ENCODE measurements at places on chromosomes 3 and 15.
A peak's percentile ranks its signal among the peaks of the same experiment; 100 is the strongest.

DNA sequence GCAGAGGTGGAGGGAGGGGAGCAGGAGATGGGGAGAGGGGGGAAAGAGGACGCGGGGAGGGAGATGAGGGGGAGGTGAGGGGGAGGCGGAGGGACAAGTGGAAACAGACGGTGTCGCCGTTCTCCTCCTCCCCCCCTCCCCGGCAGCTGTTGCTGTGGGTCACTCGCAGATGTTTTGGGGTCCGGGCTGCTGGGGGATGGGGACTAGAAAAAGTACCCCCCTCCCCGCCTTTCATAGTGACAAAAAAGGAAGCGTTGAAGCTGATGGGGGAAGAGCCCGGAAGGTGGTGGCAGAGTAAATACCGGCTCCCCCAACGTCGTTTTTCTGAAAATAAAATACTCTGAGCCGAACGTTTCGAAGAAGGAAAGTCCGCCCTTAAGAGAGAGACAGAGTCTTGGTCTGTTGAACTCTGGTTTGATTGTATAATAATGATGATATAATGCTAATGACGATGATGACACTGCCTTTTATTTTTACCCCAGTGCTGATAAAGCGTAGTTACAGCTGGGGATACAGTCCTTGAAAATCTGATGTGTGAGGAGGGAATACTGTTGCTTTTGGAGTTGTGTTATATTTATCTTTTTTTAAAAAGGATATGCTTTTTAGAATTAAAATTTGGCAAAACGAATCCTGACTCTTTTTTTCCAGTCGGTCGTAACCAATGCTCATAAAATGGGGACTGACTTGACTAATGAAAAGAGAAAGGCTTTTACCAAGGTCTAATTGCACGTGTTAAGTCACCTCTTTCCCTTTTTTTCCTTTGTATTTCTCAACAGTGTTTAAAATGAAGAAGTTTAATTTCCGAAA lies 993 bp downstream of the STXBP5L start:
- no peak for DNase-seq

DNA sequence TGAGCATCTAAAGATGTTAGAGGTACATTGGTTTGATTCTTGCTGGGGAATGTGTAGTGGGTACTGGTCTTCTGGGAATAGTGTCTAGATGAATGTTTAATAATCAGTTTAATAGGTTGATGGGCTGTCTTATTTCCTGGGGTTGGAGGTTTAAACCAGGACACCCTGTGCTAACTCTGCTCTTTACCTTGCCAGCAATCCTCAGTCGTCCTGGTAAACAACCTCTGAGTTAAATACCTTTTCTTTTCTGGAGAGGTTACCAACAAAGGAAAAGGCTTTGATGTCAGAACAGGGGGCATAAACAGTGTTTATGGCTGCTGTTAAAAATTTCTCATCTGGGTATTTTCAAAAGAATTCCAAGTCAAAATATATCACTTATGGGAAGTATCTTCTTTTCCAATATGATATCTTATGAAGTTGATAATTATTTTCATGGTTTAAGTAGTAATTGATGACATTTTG lies 23.5 kb downstream of the MITF start:
- no peak for DNase-seq

- DNase-seq = no peak
These were observed 98.6 kb downstream of the MYRIP start for GRCh38 chr3:39907981-39908380.

- no peak for DNase-seq
These were observed 106.9 kb upstream of the UBP1 start for GRCh38 chr3:33547101-33547500.

- no peak for DNase-seq
These were observed 47.8 kb upstream of the NEO1 start for GRCh38 chr15:73004462-73004861.

GRCh38 chr3:101377796-101378195 lies 57.4 kb upstream of the IMPG2 start:
- no peak for DNase-seq

DNA sequence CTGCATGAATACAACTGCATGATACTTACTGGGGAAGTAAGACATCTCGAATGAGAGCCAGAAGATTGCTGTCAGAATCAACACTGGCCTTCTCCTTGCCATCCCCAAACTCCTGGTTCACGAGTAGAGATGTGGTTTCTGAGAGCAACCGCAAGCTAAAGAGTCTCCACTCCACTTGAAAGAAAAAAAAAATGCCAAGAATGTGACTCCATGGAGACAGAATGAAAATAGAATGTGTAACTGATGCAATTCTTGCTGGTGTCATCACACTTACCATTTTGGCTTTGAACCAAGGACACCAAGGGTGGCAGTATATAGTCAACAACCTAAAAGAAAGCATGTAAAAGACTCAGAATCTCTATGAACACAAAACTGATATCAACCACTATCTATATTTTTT lies 280.4 kb downstream of the ULK4 start:
- no peak for DNase-seq

DNA sequence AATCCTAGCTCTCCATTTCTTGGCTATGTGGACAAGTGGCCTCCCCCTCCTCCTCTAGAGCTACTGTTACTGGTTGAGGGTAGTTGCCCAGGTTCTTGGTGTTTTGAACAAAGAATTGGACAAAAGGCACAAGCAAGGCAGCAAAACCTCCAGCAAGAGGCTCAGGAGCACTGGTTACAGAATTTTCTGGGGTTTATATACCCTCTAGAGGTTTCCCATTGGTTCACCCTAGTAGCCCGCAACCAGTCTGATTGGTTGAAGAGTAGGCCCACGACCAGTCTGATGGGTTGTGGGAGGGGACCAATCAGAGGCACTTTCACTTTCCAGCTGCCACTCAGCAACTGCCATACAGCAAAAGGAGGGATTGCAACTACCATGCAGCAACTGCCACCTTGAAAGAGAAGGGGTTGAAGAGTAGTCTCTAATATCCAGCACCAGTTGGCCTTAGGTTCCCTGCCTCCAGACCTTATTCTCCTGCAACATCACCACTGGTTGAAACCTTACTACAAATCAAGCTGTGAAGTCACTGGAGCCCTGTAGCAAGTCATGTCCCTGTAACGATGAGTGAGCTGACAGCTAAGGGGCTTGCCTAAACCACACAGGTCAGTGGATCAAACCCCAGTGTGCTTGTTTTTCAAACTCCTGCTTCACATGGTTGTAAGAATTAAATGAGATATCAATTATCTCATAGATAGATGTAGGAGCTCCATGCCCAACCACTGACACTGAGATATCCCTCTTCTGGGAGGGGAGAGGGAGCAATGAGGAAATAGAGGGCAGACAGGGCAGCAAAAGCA lies 2.9 kb upstream of the C15orf39 start:
- DNase-seq = peak; percentile 18

DNA sequence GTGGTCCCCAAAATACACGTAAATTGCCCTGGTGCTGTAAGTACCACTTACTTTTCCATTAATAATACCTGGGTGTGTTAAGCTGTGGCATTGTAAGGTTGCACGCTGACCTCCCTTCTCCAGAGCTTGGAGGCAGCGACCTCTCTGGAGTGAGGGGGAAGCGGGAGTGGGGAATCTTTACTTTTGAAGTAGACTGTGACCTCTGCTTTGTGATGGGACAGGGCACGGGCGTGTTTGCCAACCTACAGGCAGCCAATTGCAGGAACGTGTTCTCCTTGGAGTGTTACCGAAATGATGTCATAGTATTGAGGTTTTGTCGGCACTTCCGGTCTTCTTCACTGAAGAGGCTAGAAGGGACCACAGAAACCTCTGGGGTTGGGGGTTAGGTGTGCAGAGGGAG lies 227.3 kb upstream of the C2CD4B start:
- no peak for DNase-seq

DNA sequence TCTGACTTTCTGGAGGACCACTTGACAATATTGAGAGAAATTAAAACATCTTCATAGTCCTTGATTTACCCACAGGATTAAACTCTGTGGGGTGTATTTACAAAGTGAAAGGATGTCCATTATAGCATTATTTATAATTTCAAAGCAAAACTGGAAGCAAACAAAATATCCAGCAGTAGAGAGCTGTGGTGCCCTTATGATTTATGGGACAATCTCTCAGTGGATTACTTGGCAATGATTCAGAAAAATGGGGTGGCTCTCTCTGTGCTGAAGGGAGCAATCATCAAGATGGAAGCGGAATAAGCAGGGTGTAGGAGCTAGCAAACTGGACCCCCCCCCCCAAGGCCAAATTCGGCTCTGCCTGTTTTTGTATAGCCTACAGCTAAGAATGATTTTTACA lies 9.0 kb downstream of the PPCDC start:
- DNase-seq = no peak

- no peak for DNase-seq
These were observed 44.1 kb downstream of the RARB start for GRCh38 chr3:25472153-25472552.

DNA sequence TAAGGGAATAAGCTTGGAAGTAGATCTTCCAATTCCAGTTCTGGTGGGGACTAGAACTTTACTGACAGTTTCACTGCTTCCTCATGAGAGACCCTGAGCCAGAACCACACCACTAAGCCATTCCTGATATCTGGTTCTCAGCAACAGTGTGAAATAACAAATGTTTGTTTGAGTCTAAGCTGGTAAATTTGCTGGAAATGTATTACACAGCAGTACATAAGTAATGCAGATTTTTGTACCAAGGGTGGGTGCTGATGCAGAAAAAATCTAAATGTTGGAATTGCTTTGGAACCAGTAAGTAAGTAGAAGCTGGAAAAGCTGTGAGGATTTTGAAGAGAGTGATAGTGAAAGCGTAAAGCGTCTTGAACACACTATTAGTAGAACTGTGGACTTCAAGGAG lies 14.4 kb upstream of the AKAP13 start:
- DNase-seq = no peak

GRCh38 chr3:52518723-52519444 lies 14.8 kb downstream of the NT5DC2 start:
- DNase-seq = no peak

GRCh38 chr3:53815067-53815466 lies 31.2 kb downstream of the CHDH start:
- DNase-seq = no peak

GRCh38 chr3:42729404-42730145 lies 27.0 kb upstream of the HHATL start:
- DNase-seq = no peak

Data from stimulated activated CD8-positive, alpha-beta memory T cell treated with anti-CD3 and anti-CD28 coated beads, Interleukin-4, amount 100 ng/mL, for 24 hours (primary cell).